Activated gamma-delta T cell treated with anti-CD3 and anti-CD28 coated beads, Interleukin-2, amount 50 U/mL, for 16 hours (primary cell): ENCODE measurements at places on chromosomes 6 and 20.

- no peak for DNase-seq
Measured at GRCh38 chr6:30615958-30616810, 859 bp downstream of the PPP1R10 start.

- DNase-seq, result no peak
Measured at GRCh38 chr6:169850746-169851145, 99.3 kb downstream of the ERMARD start.

- DNase-seq, result no peak
Measured at GRCh38 chr6:137427656-137428290, 66.4 kb downstream of the OLIG3 start.

GRCh38 chr20:21682521-21682954 is 22.9 kb upstream of the PAX1 start:
- DNase-seq, result no peak

- DNase-seq, result no peak
Measured at GRCh38 chr6:53529324-53530036, 15.4 kb downstream of the GCLC start.

- peak; percentile 19 for DNase-seq
Measured at GRCh38 chr6:42745083-42745639, 742 bp downstream of the TBCC start.

GRCh38 chr6:162478192-162478671 is 249.3 kb downstream of the PRKN start:
- DNase-seq, result no peak

GRCh38 chr6:65876668-65877067 is 169.6 kb upstream of the EYS start:
- DNase-seq, result no peak

DNA sequence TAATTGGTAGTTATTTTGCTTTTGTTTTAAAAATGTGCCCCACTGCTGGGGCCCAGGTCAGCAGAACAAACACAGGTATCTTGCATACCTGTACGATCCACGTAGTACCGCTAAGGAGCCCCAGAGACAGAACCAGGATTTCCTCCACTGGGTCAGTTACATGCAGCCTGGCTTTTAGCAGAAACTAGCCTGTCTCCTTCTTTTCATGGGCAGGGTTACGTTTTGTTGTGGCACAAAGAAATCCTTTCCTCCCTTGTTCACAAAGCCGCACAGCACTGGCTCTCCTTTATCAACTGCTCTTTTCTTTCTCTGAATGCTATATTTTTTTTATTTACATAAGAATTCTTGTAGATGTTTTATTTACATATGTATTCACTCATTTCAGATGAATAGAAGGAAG is 190.3 kb upstream of the POU3F2 start:
- DNase-seq, result no peak

DNA sequence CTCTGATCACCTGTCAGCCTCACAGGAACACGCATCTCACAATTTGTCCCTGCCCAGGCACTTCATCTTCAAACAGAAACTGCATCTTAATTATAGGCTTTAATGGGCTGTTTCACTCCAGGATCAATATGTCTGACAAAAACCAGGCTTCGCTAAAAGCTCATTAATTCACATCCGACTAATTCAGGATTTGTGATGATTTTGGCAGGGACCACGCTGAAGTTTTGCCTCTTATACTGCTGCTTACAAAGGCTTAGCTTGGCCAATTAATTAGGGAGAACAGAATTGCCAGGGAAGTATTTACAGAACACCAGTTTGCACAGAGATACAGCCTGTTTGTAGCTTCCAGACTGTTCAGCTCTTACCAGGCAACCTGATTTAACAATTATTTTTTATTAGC is 541.0 kb upstream of the SPTLC3 start:
- no peak for DNase-seq

DNA sequence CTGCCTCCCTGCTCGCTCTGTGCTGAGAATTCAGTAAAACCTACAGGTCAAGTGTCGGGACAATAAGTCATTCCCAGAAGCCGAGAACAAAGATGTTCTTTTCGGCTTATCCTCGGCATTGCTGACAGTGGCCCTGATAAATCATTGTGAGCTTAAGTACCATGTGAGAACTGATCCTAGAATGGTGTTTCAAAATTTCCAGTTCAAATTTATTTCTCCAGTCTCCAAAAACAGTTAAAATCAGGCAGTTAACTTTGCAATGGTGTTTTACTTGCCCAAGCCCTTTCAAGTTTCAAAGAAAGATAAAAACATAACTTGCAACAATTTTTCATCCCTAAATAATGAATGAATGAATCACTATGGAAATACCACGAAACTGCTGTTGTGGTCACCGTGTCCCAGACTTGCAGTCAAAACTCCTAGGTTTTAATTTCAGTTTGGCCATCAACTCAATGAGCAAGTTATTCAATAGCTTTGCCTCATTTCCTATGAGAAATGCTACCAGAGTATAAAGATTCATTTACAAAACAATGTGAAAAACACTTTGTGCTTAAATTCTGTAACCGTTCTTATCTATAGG is 4.3 kb downstream of the ATP5F1E start:
- no peak for DNase-seq

GRCh38 chr20:33103556-33103955 is 24.1 kb downstream of the BPIFB4 start:
- DNase-seq, result no peak

DNA sequence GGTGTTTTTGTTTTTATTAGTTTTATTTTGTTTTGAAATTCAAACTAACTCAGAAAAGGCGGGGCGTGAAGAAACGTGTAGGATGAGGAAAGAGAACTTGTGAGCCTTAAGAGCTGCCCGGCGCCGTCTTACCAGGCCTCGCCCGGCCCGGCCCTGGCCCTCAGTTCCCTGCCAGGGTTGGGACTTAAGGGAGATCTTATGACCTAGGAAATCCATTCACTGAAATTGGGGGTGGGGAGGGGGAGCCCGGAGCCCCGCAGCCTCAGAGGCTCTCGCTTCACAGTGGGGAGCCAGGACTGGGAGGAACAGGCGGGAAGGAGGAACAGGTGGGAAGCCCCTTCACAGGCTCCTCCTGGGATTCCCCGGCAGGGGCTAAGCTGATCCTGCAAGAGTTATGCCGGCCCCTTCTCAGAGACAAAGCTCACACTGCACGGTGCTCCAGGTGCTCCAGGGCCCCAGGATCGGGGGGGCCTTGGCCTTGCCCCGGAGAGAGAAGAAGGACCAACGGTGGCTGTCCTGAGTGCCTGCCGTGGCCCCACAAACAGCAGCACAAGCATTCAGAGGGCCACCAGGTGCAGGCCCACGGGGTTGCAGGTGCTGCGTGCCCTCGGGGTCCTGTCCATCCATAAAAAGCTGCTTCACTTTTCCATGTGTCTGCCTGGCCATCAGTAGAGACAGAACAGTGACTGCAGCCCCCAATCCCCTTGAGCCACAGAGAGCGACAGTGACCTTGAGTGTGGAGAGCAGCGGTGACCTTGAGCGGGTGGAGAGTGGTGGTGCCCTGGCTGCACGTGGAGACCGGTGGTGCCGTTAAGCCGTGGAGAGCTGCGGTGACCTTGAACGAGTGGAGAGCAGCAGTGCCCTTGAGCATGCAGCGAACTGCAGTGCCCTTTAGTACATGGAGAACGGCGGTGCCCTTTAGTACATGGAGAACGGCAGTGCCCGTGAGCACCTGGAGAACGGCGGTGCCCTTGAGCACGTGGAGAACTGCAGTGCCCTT is 152.7 kb downstream of the DLL1 start:
- no peak for DNase-seq

- DNase-seq, result no peak
Measured at GRCh38 chr6:161238081-161238480, 35.8 kb downstream of the AGPAT4 start.

DNA sequence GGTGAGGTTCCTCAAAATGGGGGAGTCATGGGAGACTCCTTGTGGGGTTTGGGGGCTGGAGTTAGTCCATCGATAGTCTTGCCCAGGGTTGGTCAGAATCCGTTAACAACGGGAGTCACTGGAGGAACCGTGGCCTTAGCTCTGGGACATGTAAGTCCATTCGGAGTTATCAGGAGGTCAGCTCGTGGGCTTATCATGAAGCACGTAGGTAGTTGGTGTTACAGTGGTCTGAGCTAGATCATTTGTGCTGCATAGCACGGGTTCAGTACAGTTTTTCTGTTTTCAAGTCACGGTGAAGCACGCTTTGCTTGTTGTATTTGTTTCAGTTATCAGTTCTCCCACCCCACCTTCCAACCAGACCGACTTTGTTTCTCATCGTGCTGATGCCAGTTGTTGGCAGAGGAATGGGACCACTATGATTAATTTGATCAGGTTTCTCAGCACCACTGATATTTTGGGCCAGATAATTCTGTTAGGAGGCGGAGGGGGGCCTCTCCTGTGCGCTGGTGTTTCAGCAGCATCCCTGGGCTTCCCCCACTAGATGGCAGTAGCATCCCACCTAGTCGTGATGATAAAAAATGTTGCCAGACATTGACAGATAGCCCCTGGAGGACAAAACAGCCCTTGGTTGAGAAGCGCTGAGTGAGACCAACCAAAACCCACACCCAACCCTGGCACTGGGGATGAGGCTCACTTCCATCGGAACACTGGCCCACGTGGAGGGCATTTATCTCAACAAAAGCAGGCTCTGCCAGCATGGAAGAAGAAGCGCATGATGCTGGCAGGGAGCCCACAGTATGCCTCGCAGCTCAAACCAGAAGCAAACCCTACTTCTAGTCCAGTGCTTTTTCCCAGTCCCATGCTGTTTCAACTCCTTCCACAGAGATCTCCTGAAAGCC is 2.2 kb upstream of the APMAP start:
- peak; percentile 79 for DNase-seq

DNA sequence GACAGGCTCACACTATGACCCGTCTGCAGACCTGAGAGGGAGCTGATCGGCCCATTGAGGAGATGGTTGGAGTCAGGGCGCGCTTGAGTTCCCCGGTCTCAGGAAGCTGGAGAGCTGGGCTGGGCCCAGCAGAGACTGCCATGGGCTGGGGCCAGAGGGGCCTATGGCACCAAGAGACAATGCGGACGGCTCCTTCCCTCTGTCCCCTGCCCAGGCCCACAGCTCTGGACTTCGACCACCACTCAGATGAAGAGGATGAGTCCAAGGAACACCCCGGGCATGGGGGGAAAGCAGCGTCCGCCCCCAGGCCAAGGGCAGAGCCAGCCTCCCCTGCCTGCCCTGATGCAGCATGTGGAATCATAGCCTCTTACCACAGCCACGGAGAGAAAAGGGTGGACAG is 40.2 kb upstream of the PHACTR3 start:
- no peak for DNase-seq

GRCh38 chr6:13411484-13411883 is 75.9 kb downstream of the GFOD1 start:
- no peak for DNase-seq

GRCh38 chr6:101395345-101395744 is 1.8 kb downstream of the GRIK2 start:
- no peak for DNase-seq

- DNase-seq, result no peak
Measured at GRCh38 chr6:135686784-135687301, 164.7 kb upstream of the PDE7B start.

- DNase-seq, result no peak
Measured at GRCh38 chr6:112202639-112203341, 51.6 kb downstream of the LAMA4 start.

DNA sequence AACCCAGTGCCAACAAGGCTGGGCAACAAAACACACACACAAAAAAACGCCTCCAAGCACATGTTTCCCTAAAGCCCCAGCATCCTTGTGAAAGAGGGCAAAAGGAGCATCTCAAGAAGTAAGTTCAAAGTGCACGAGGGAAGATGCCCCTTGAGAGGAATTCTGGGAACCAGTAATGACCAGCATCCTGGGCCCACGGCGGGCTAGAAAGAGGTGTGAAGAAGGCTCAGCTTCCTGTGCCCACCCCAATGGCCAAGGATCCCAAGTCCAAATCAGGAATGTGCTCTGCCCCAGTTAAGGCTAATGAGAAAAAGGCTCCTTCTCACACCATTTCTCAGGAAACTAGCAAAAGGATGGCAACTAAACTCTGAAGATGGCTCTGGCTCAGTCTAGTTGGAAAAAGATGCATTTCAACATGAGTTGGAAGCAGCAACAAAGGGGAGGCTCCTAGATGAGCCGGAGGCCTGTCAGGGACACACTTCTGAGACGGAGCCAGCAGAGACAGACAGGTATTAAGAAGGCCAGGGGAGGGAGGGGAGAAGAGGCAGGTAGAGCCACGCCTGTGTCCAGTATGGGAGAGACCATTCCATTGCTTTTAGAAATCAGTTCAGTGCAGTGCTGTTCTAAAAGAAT is 3.2 kb downstream of the RIMS4 start:
- no peak for DNase-seq

GRCh38 chr20:17536944-17537444 is 5.8 kb upstream of the BFSP1 start:
- DNase-seq, result peak; percentile 42

DNA sequence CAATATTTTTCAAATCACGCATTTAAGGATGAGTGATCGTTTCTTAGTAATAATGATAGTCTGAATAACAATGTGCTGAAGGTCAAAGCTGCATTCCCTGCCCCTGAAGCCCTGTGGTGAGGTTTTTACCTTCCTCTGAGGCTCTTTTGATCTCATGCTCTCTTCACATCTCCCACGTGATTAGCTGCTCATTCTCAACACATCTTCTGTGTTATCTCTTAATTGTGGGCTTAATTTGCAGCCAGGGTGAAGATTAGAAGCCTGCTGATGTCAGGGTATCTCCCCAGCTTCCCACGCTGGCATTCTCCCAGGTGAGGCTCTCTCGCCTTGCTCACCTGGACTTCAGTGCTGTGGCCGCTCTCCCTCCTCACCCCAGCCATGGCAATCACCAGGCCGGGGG is 109.7 kb upstream of the FOXQ1 start:
- DNase-seq, result no peak

GRCh38 chr20:41654292-41654691 is 36.1 kb upstream of the CHD6 start:
- no peak for DNase-seq

- DNase-seq, result no peak
Measured at GRCh38 chr20:11907621-11908020, 10.1 kb upstream of the BTBD3 start.

- DNase-seq, result no peak
Measured at GRCh38 chr6:63904650-63905248, 269.1 kb downstream of the PHF3 start.

DNA sequence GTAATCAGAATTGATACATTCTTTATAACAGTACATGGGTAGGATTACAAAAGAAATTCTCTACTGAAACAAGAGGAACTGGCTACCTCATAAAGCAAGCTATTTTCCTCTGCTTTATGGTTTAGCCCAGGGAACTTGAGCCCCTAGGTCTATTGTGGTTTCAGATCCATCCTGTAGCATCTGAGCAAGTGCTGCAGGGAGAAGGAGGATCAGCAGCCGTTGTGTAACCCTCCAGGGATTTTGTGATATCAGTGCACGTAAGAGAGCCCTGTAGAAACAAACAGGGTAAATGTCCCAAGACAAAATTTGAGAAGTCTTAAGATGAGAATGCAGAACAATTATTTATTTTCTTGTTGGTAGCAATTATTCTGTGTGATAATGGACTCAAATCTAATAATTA is 165.2 kb upstream of the DEFB112 start:
- DNase-seq, result no peak
